ENCODE measurements at places on chromosomes 4 and X.

DNA sequence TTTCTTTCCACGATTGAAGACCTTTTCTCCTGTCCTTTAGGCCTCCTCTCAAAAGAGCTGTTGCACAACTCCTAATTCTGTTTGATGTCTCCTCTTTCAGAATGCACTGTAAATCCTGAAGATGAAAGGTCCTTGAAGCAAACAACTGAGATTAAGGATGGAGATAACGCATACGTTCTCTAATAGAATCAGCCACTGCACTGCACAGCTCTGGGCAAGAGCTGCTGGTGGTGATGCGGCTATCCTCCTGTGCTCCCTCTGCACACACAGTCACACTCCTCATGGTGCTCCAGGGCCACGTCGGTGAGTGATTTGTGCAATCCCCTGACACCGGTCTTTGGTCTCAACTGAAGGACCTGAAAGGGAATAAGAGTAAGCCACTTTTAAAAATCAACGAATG lies 208.7 kb downstream of the PDGFC start:
- DNase-seq: no peak

DNA sequence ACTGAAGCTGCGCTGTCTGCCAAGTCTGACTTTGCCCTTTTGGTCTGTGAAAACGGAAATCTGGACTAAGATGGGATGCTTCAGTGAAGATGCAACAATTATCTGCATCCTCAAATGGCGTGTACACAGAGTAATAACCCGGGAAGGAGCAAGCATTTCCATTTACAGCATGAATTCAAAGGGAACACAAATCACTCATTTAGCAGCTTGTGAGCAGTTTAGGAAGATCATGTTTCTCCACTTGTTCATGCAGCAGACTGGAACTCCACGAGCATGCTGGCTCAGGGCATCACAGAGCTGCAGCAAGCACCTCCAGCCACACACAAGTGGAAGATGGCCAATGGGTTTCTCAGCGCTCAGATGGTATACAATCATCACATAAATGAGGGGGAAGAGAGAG lies 175.5 kb downstream of the NLGN4X start:
- DNase-seq: no peak

DNA sequence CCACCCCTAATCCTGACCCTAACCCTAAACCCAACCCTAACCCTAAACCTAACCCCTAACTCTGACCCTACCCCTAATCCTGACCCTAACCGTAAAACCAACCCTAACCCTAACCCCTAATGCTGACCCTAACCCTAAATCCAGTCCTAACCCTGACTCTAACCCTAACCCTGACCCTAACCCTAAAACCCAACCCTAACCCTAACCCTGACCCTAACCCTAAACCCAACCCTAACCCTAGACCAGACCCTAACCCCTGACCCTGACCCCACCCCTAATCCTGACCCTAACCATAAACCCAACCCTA lies 708 bp upstream of the PCGF3 start:
- DNase-seq: no peak

- no peak for DNase-seq
Observed at GRCh38 chrX:17072721-17073230, 126.3 kb downstream of the REPS2 start.

DNA sequence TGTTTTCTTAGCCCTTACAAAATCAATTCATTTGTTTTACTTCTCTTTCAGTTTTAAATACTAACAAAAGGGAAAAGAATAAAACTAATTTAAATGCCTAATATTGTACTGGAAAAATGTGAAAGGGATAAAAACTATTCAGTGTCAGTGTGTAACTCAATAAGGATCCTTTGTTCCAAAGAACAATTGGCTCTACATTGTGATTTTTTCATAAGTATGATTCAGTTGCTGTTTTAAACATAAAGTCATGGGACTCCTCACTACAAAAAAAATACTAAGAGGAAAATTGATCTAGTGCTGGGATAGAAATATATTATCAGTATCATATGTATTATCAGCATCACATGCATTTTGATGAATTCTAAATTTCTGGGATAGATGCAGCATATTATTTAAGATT lies 199.4 kb upstream of the TRAM1L1 start:
- no peak for DNase-seq

GRCh38 chr4:153705743-153706468 lies 21.8 kb downstream of the TLR2 start:
- no peak for DNase-seq

GRCh38 chr4:51842167-51842553 lies 793 bp upstream of the DCUN1D4 start:
- peak; percentile 3 for DNase-seq

- DNase-seq: no peak
Observed at GRCh38 chr4:70426789-70427188, 29.0 kb downstream of the OPRPN start.

DNA sequence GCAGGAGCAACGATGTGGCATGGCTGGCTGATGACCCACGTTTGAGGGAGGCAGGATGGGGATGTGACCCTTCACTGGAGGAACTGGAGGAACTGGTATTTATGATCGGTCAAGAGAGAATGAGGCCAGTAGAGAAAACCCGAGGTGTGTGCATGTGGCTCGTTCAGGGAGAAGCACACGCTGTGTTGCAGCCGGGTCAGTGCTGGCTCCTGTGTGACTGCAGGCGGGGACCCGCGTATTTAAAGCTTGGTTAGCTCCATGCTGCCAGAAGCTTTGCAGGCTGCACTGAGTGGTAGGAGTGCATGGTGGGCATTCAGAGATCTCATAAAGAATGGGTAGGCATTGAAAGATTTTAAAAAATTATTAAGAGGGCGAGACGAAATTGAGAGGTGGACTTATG lies 52.1 kb downstream of the NELFA start:
- no peak for DNase-seq

- DNase-seq: no peak
Observed at GRCh38 chr4:81499840-81500239, 28.1 kb upstream of the RASGEF1B start.

GRCh38 chr4:115215935-115216334 lies 102.5 kb upstream of the NDST4 start:
- no peak for DNase-seq

GRCh38 chrX:69031971-69032391 lies 133.3 kb downstream of the PJA1 start:
- DNase-seq: no peak

DNA sequence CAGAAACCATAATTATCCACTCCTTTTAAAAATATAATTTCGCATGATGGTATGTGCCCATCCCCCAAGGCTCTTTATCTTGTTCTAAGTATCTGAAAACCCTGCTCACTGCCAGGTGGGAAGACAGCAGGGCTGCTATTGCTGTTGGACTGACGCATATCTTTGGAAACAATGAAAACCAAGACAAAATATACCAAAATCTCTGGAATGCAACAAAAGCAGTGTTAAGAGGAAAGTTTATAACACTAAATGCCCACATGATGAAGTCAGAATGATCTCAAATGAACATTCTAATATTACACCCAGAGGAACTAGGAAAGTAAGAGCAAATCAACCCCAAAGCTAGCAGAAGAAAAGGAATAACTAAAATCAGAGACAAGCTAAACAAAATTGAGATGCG lies 162.0 kb downstream of the FAM47B start:
- DNase-seq: no peak

- DNase-seq: no peak
Observed at GRCh38 chr4:42627885-42628646, 28.8 kb downstream of the ATP8A1 start.

DNA sequence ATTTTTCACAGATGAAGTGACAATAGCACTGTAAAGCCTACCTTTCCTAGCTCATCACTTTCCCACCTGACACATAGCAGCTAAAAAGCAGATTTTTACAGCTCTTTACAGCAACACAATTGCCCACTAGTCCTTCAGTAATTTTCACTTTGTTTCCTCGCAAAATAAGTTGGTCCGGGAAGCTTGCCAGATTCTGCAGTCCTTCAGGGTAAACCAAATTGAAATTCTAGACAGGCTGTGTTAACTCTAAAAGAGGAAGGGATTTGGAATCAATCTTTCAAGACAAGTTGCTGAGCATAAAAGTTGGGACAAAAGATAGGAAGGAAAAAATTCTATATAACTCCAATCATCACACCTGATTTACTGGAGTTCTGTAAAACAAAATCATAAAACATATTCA lies 8.7 kb downstream of the C1QTNF7 start:
- no peak for DNase-seq

GRCh38 chrX:140132937-140133336 lies 167.6 kb upstream of the CXorf66 start:
- DNase-seq: no peak

DNA sequence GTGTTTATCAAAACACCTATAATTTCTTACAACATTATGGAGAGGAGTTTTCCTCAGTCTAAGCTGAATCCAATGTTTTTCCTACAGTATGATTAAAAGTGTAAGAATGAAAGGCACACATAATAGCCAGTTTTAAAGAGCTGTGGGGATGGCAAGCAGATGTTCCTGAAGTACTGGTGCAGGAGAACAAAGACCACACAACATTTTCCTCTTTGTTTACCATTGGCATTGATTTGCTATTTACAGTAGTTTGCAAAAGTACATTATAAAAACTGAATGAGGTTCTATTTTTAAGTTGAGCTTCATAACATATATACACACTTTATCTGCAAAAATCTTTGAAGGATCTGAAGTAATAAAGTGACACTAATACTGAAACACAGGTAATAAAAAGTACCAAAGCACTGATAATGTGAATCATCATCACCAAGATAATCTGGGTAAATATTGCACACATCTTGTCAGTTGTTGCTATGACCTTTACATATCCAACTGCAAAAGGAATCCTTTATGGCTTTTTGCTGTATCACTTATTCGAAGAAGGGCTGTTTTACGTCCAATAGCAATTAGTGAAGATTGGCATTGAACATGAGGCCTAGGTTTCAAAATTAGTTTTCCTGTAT lies 22.5 kb downstream of the TCEAL1 start:
- DNase-seq: no peak

- DNase-seq: peak; percentile 27
Observed at GRCh38 chr4:76251441-76252270, at the start of gene FAM47E. Gene FAM47E, plus strand, starts transcription at chr4:76251721. Its CDS starts 26 bp downstream, at chr4:76251747.

DNA sequence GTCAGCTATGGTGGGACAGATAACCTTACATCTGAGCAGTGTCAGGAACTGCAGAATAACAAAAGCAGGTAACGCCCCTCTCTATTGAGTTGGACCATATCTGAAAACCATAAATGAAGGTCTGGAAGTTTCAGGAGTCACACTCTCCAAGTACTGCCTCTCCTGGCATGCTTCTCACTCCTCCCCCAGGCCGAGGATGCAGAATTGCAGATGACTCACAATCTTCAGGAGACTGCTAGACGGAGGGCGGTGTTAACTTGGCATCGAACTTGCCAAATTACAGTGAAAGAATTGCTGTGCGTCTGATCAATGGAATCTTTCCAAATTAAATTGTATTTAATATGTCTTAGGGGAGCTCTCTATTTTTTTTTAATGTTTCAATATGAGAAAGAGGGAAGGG lies 67.1 kb upstream of the TRIM2 start:
- no peak for DNase-seq

DNA sequence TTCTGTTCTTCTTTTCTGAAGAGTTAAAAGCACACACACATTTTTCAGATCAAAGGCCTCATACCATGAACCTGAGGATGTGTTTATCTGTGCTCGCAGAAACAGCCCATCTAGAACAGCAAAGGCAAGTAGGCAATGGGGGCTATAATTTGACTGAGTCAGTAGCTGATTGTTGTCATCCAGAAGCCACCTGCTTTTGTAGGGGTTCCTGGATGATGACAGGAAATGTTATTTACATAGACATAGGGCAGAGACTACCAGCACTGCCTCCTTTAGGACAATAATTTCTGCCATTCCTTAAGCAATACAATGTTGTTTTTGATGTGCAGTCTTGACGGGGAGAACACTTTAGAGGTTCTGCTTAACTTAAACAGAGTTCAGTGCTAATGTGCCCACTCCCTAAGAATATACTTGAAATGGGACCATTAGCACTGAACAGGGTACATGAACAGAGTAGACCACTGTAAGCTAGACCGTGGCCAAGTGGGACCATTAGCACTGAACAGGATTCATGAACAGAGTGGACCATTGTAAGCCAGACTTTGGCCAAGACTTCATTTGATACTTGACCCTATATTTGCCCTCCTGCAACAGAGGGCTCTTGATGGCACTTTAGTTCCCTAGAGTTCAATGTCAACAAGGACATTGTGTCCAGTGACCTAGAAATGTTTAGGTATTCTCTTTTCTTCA lies 42.8 kb upstream of the CCSER1 start:
- no peak for DNase-seq

GRCh38 chr4:123452616-123453015 lies 56.0 kb downstream of the SPRY1 start:
- no peak for DNase-seq

DNA sequence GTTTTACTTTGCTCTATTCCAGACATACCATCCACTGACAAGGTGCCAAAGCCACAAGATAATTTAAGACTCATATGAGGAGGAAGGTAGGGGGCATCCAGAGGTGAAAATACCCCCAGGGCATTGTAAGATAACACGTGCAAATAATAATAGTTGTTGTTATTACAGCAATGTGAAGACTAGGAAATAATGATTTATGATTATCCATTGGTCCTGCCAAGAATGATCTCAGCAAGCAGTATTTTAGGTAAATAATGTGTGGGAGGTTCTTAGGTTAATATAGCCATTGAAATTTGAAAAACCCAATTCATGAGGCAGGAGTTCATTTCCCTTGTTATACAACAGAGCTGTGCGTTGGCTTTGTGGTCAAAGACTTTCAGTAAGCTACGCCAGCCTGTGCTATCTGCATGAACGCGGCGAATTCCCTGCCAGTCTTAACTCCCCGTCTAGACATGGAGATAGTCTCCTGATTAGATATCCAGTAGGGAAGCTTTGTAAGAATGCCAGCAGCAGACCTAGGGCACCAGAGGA lies 47.2 kb upstream of the MXRA5 start:
- DNase-seq: no peak

GRCh38 chrX:40938423-40938822 lies 146.8 kb upstream of the USP9X start:
- no peak for DNase-seq

- DNase-seq: no peak
Observed at GRCh38 chr4:61175495-61175894, 24.6 kb upstream of the ADGRL3 start.

- DNase-seq: no peak
Observed at GRCh38 chrX:138939038-138939437, 227.5 kb upstream of the FGF13 start.

DNA sequence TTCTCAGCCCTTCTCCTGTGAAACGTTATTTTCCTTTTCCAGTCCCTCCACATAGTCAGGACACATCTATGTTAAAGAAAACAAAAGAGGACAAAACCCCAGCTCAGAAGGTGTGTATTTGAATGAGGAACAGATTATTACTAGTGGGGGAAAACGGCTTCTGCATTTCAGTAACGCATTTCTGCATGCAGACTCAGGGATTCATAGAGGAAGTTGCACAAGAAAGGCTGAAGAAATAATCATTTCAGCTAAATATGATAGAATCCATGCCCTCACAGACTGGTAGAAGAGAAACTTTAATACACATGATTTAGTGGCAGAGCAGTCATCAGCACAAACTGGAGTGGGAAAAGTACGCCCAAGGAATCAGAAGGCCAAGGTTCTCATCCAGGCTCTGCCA lies 270.8 kb upstream of the FGF13 start:
- no peak for DNase-seq

GRCh38 chr4:100224160-100224559 lies 33.9 kb upstream of the DDIT4L start:
- no peak for DNase-seq
